A549 treated with Mapracorat at 1 μM for 4 hours (cell line): ENCODE measurements at places on chromosomes 7 and 10. TPM values are rescaled to one million over a fixed set of nuclear protein-coding genes. Genes with fewer than 3 reads are reported as not detected.

STEAP2 gene
- total RNA-seq, result 2.9 to 4.2 TPM (median 3.8 TPM) in 5 replicates

TCAF2 gene
- 0.80 to 1.3 TPM (median 1.0 TPM) in 5 replicates for total RNA-seq

THSD7A gene
- total RNA-seq, result 1.3 to 3.0 TPM (median 2.5 TPM) in 5 replicates

SRRM3 gene
- 8.0 to 11.6 TPM (median 11.3 TPM) in 5 replicates for total RNA-seq

CHST3 gene
- 41.1 to 53.7 TPM (median 47.1 TPM) in 5 replicates for total RNA-seq

CPEB3 gene
- 0.21 to 0.41 TPM (median 0.32 TPM) in 5 replicates for total RNA-seq

ZNF716 gene
- not detected in 5 replicates for total RNA-seq

TRIM73 gene
- 1.2 to 2.7 TPM (median 2.6 TPM) in 5 replicates for total RNA-seq

CPED1 gene
- total RNA-seq, result 0.05 TPM in 1 of 5 replicates, not detected in the others
